ENCODE measurements at places on chromosomes 7 and 10.

- no peak for DNase-seq
Observed at GRCh38 chr10:124916098-124916584, 25.8 kb upstream of the ZRANB1 start.

DNA sequence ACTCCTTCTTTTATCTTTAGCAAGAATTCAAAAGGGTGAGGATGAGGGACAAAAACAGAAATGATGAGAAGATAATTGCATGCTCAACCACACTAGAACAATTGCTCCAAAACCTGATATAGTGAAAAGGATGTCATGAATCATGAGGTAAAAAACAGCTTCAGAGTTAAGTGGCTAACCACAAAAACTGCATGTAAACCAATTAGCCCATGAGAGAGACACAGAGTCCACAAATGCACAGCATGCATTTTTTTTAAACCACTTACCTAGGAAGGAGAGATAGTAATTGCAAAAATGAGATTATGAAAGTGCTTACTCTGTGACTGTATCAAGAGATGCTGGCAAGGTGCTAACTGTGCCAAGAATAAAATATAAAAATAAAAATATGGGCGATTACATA, 132.9 kb downstream of the MBL2 start:
- no peak for DNase-seq

DNA sequence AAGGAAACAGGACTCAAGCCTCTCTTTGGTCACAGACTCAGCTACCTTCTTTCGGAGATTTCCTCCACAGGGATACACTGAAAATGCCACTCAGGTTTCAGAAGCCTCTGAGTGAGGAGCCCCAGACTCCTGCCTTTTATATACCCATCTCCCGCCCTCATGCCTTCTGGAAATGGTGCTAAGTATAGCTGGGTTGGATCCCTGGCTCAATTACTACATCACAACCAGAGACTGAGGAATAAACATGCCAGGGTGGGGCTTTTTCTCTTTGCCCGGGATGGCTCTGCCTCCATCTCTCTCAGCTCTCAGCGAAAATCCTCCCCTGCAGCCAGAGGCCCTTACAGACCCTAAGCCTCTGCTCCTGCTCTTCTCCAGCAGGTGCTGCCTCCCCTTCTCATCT, 299.5 kb downstream of the KCNMA1 start:
- no peak for DNase-seq

DNA sequence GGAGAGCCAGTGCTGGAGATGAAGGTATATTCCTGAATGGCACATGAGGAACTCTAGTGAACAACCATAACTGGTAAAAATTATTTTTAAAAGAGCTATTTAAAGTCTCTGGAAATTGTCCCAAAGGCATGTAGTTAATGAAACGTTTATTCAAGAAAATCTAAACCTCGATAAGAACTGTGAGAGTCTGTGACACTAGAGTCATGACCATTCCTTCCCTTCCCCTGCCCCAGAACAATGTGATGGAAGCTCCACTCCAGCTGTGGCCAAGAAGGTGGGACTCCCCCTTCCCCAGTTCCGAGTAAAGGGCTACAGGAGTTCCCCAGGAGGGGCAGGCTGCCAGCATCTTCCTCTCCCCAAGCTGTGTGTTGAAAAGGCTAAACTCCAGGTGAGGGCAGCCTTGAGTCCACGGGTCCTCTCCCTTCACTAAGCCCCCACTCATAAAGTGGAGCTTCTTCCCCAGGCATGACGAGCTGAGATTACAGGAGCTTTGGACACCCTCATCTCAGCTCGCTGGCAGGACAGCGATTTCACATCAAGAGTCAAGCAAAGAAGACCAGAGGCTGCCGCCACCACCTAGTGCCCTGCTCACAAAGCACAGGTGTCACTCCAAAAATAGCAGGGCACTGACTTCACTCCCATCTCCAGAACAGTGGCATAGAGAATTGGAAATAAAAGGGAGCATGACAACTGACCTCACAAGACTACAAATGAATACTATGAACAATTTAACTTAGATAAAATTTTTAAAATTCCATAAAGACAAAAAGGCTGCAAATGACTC, 68.5 kb downstream of the NHLRC2 start:
- DNase-seq = no peak

DNA sequence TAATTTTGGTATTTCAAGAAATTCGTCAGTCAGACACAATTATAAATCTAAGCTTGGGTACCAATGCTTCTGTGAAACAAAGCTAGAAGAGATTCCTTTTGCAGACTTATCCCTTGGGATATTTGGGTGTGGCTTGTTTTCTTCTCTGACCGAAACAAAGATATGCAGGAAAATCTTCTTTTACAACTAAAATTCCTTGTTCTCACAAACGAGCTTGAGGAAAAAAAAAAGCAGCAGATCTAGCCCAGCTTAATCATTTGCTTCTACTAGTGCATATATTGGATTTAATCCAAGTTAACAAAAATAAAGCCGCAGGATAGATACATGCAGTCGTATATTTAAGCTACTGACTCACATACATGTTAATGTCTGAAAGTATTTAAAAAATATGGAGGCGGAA, 104.2 kb downstream of the PRTFDC1 start:
- no peak for DNase-seq

GRCh38 chr7:150942001-150942590, 36.0 kb downstream of the KCNH2 start:
- DNase-seq = peak; percentile 82

- no peak for DNase-seq
Observed at GRCh38 chr7:22920672-22921071, 93.3 kb downstream of the HYCC1 start.

DNA sequence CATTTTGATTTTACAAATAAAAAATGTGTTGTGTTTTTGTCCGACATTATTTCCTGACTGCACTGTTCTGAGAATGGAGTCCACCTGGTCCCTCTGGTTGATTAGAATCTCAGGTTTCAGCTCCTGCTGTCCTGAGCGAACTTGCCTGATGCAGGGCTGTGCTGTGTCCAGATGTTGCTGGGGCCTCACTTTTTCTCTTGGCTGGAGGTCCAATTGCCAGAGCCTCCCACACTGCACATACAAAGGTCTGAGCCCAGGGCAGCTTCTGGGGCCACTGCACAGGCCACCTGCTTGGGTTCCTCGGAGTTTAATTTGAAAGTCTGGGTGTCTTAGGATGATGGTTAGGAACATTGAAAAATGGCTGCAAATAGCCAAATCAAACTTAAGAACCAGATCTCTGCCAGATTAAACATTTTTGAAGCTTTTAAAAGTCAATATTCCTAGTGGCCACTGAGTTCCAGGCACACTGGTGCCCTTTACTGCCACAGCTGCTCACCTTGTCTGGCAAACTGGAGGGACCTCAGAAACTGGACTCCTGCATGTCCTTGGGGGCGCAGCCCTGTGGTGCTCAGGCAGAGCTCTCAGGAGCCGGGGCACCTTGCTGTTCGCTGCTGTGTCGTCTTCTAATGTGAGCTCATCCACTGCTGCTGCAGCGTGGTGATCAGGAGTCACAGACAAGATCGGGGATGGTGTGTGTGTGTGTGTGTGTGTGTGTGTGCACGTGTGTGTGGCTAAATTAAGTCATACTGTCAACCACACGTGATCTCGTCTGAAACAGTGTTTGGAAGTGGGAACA, 75.0 kb downstream of the WDR37 start:
- DNase-seq = no peak

DNA sequence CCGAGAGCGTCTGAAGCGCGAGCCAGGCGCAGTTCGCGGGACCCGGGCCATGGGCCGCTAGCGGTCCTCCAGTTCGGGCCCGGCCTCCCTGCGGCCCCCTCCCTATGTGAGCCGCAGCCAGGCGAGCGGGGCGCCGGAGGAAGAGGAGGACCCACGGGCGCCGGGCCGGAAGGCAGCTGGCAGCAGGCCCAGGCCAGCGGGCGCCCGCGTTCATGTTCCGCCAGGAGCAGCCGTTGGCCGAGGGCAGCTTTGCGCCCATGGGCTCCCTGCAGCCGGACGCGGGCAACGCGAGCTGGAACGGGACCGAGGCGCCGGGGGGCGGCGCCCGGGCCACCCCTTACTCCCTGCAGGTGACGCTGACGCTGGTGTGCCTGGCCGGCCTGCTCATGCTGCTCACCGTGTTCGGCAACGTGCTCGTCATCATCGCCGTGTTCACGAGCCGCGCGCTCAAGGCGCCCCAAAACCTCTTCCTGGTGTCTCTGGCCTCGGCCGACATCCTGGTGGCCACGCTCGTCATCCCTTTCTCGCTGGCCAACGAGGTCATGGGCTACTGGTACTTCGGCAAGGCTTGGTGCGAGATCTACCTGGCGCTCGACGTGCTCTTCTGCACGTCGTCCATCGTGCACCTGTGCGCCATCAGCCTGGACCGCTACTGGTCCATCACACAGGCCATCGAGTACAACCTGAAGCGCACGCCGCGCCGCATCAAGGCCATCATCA, 1.1 kb downstream of the ADRA2A start:
- no peak for DNase-seq

- peak; percentile 76 for DNase-seq
Observed at GRCh38 chr7:155377838-155378579, 79.9 kb upstream of the EN2 start.

DNA sequence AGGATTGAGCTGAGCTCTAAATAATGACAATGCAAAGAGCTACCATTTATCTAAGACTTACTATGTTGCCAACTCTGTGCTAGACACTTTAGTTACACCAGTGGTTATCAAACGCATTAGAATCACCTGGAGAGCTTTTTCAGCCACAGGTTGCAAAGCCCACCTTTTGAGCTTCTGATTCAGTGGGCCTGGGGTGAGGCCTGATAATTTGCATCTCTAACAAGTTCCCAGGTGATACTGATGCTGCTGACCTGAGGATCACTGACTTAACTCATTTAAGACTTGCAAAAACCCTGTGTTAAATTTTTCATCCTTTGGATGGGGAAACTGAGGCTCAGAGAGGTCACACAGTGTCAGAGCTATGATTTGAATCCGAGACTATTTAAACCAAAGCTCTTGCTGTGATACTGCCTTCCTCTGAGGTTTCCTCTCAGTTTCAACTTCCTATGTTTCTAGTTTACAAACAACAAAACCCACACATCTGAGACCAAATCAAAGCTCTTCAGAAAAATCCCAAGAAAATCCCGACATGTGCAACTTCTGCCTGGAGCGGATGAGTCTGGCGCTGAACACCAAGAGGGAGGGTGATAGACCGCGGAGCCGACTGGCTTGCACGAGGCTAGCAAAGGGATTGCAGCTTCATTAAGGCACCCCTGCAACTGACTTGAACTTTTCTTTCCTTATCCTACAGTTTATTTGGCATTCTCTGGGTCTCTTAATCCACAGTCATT, 124.9 kb downstream of the CYP26A1 start:
- no peak for DNase-seq

DNA sequence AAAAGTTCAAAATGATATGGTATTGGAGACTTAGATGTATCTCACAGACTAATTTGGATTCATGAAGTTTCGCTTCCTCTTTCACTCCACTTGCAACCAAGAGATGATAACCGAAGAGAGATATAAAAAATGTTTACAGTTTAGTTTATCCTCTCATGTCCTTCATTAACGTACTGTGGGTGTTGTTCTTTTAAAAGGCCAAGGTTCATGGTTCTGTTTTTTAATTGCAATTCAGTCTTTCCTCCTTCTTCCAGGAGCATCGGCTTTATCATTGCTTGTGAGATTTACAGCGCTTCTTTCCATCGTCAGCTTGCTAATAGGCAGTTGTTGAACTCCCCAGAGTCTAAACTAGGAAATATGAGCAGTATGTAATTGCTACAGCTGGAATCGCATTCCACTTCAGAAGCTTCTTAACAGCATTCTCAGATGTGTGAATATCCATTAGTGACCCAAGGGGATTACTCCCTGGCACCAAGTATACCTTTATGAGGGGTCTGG, 75.9 kb upstream of the HGF start:
- DNase-seq = no peak

DNA sequence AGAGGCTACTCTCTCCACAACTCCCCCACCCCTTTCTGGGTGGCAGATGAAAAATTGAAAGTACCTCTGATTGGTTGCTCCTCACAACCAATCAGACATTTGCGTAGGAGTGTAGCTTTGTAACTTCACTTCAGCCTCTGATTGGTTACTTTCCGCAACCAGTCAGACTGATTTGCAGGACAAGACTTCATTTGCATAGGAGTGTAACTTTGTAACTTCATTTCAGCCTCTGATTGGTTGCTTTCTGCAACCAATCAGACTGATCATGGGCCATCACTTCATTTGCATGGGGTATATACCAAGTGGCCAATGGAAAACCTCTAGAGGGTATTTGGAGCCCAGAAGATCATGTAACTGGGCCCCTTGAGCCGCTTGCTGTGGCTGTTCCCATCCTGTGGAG, 25.6 kb downstream of the CDNF start:
- DNase-seq = no peak

- DNase-seq = no peak
Observed at GRCh38 chr7:120927454-120928103, 23.0 kb upstream of the ING3 start.

DNA sequence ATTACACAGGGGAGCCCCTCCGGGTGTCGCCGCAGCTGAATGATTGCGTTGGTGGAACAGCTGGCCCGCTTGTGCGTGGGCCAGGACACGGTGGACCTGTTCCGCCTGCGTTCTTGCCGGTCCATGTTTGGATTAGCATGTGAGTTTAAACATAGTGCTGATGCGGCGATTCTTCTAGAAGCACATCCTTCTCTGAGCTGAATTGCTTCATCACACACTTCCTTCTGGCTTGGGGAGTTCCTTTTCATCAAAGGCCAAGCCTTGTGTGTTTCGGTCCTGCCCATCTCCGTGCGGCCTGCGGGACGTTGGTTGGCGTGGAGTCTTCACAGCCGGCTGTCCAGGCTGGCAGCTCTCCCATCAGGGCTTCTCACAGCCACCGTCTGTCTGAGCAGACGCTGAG, 45.5 kb upstream of the SLC29A4 start:
- peak; percentile 82 for DNase-seq

DNA sequence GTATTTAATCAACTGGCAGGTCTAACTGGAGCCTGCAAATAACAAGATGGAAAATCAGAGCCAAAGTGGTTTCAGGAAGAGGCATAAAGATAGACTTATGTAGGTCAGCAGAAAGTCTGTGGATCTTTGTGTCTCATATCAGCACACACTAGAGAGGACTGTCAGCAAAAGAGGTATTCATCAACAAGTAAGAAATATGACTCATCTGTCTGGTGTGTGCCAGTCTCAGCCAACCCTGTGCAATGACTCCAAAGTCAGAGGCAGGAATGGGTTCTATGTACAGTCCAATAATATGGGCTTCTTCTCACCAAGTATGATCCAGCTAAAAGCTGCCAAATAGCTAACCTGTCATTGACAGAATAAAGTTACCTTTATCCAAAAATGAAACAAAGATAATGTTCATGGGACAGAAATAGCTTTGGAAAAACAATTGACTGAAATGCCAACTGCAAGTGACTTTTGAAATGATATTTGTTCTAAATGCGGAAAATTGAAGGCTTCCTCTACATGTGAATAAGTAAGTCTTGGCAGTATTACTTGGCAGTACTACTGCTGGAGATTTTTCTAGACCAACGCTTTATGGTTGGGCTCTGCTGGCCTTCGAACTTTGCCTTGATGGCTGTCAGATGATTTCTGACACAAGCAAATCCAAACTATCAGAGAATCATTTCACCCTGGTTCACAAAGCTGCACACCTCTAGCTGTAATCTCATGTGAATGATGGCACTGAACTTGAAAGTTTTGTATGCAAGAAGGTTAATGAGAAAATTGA, 272.3 kb upstream of the SEMA3C start:
- DNase-seq = no peak

- DNase-seq = no peak
Observed at GRCh38 chr7:4742852-4743251, 32.6 kb upstream of the AP5Z1 start.

GRCh38 chr7:128740996-128741395, 1.8 kb downstream of the CALU start:
- no peak for DNase-seq

- peak; percentile 84 for DNase-seq
Observed at GRCh38 chr7:151694828-151695580, 175.3 kb upstream of the RHEB start.

- peak; percentile 35 for DNase-seq
Observed at GRCh38 chr10:70991140-70992124, 103.1 kb upstream of the PCBD1 start.

Data from spleen (tissue), 13 donors.